ENCODE measurements at places on chromosomes 2 and 18.

GRCh38 chr2:43462866-43463641, 132.8 kb downstream of the THADA start:
- no peak for DNase-seq

DNA sequence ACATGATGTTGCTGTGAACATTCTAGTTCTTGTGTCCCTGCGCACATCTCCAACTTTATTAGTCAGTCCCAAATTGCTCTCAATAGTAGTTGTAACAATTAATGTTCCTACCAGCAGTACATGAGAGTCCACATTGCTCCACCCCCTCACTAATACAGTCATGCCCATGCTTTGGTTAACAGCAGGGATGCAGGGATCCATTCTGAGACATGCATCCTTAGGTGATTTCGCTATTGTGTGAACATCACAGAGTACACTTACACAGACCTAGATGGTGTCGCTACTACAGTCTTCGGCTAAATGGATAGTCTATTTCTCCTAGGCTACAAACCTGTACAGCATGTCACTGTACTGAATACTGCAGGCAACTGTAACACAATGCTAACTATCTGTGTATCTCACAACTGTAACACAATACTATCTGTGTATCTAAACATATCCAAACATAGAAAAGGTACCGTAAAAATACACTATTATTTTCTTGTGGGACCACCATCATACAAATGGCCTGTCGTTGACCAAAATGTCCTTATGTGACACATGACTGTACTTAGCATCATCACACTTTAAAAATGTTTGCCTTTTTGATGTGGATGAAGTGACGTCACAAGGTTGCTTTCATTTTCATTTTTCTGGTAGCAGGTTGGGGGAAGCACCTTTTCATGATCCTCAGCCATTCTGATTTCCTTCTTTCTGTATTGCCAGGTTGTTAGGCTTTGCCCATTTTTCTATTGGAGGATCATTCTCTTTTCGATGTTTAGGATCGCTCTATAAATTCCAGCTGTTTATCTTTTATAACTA, 82.9 kb upstream of the RNF152 start:
- DNase-seq: no peak

DNA sequence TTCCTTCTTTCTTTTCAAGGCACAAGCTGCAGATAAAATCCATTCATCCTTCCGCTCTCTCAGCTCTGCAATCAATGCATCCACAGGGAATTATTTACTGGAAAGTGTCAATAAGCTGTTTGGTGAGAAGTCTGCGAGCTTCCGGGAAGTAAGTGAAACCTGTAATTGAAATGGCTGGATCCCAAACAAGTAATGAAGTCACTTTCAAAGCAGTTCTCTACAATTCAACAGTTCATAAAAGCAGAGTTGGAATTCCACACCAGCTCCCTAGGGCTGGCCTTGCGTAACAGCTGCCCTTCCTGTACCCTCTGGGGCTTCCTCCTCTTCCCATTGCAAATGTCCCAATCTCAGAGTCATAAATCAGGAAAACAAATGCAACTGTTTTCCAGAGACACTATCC, 9.6 kb downstream of the SERPINB2 start:
- DNase-seq: no peak

- no peak for DNase-seq
These were observed 524.0 kb downstream of the LRRTM4 start for GRCh38 chr2:76998152-76998551.

GRCh38 chr2:218392891-218393462, 6.7 kb upstream of the CTDSP1 start:
- no peak for DNase-seq

DNA sequence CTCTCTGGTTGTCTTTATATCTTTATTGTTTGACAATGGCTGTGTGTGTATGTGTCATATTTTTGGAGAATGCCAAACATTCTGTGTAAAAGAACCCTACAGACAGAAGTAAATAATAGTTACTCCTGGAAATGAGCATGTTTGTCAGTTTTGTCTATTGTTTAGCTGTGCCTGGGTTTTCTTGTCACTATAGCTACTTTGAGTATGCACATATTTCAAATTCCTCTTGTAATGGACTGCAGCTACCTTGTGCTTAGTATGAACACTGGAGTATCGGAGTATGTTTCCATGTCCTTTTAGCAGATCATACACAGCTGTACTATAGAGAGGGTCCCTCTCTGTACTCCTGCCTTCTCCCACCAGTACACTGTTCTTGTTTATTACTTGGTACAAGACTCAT, 58.0 kb upstream of the DOCK10 start:
- no peak for DNase-seq

- DNase-seq: no peak
These were observed 119.0 kb upstream of the ITGA6 start for GRCh38 chr2:172308253-172308935.

GRCh38 chr2:1203772-1204171, 209.5 kb upstream of the TPO start:
- DNase-seq: no peak

DNA sequence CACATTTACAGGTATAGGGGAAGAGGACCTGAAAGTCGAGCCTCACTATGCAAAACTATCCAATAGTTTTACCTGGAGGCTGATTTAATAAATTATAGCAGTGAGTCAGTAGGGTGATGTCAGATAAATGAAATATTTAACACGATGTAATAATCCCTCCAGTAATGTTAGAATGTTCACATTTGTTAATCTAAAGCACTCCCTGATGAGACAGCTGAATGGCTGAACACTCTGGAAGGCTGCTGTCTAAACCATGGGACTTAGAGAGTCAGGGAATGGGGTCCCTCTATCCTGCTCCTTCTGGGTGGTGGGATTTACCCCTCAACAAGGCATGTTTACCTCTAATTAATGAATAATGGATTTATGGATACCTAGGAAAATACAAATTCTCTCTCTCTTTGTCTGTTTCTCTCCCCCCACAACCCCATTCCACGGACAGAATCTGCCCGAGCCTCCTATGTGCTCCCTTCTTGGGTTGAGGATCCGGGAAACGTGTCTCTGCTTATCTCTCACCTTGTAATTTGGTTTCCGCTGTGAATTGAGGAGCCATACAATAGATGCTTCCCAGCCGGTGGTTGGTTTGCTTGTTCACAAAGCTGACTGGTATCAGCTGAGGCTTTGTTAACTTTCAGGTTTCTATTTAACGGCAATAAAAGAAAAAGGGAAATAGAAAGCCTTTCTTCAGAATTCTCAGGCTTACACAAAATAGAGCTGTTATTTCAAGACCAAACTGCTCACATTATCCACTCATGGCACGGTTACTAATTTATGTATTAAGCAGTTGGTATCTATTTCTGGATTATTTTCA, 25.9 kb downstream of the LRRC30 start:
- DNase-seq: no peak

DNA sequence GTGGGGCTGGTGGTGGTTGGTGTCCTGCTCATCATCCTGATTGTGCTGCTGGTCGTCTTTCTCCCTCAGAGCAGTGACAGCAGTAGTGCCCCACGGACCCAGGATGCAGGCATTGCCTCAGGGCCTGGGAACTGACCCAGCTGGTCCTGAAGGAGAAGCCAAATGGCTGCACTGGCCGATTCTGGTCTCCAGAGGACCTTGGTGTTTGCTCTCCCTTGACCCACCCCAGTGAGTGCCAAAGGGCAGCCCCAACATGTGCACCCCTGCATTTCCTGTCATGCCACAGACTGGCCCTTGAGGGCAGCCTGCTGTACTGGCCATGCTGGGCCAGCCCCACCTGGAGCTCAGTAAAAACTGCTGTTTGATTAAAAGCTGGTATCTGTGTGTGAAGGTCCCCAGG, 2.5 kb upstream of the RNF181 start:
- DNase-seq: no peak

DNA sequence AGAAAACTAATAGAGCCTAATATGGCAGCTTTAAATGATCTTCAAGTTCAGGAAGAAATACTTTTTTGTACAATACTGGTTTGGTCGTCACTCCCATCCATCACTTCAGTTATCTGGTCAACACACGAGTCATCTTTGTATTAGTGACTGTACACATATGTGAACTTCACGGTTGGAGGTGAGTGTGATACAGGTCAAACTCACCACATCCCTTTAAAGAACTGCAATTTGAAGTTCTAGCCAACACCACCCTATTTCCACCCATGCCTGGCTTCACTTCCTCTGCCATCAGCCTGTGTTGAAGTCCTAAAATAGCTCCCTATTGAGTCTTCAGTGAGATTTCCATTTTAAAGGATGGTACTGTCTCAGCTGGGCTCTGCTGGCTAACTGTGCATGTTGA, 361.9 kb downstream of the TXNL1 start:
- no peak for DNase-seq

GRCh38 chr2:68158134-68158447, 403 bp downstream of the PNO1 start:
- no peak for DNase-seq
